ENCODE measurements at places on chromosomes 3 and 15. TPM values are rescaled to one million over a fixed set of nuclear protein-coding genes. Genes with fewer than 3 reads are reported as not detected.

Gene RTF1
- 26.8 TPM for total RNA-seq

Gene PCOLCE2
- total RNA-seq, result 58.2 TPM

Gene SCAANT1
- total RNA-seq, result not detected

Gene VEPH1
- 0.25 TPM for total RNA-seq

Gene ABHD2
- 84.4 TPM for total RNA-seq

Measured in left ventricle myocardium superior (tissue), 1 donor.